ENCODE measurements at places on chromosomes 2 and 18.

DNA sequence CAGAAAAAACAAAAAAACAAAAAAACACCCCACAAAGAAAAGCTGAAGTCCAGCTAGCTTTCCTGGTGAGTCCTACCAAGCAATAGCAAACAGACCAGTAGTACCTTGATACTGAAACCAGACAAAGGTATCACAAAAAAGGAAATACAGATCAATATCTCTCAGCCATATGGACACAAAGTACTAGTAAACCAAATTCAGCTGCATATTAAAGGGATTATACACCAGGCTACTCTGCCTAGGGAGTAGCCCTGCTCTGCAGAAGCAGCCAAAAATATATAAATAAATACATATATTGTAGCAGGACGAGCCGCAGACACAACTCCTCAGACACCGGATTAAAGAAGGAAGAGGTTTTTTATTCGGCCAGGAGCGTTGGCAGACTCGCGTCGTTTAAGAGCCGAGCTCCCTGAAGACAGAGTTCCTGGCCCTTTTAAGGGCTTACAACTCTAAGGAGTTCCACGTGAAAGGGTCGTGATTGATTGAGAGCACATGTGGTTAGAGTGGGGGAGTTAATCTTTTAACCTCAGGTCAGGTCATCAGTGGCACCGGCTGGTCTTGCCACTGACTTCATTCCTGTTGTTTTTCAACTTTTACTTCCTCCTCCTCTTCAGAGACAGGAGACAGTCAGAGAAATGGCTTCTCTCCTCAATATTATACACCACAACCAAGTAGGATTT, 38.4 kb upstream of the DTNB start:
- DNase-seq: no peak

- no peak for DNase-seq
Measured at GRCh38 chr18:50232419-50232818, 33.9 kb downstream of the CFAP53 start.

DNA sequence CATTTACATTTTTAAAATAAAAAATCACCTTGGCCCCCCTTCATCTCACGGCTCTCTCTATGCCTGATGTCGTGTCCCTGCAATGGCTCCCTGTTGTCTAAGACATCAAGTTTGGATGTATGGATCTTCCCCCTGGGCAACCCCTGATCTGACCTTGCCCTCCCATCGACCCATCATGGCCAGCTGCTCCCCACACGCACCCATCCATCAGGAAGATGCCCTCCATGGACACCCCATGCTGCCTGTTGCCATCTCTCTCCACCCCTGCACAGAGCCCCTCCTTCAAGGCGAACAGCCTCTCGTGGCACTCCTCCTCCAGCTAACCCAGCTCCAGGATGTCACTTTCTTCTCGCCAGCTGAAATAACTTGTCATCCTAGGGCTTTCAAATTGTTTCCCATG, 59.5 kb downstream of the DPYSL5 start:
- DNase-seq: no peak

- peak; percentile 83 for DNase-seq
Measured at GRCh38 chr2:191247381-191248057, 2.3 kb downstream of the MYO1B start.

GRCh38 chr18:48832938-48833700, 117.6 kb downstream of the SMAD7 start:
- DNase-seq: no peak

DNA sequence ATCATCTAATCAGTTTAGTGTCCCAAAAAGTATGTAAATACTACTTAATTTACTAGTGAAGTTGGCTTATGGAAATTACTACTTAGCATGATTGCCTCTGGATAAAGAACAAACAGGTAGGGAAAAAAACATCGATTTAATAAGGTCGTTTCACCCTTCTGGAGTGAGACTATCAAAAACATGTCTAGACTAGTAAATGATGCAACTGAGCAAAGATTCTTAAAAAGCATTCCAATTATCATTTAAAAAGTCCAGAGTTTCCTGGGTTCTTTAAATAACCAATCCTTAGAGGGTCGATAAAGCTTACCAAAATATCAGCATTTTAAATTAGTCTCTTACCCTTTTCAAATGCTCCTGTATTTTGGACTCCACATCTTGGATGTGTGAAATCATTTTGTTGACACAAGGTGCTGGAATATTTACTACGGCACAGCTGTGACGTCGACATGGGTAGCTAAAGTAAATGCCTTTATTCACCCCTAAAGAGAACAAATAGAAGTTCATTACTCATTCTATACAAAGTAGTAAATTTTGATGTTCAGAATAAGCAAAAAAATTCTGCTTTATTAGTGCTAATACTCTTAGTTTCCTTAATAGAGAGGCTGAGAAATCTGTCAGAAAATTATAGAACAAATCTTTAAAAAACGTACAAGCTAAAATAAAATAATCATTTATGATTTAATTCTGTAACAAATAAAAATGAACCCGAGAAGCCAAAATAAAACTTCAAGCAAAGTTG, 70.6 kb downstream of the CCDC178 start:
- no peak for DNase-seq

GRCh38 chr2:70926042-70926441, 9.7 kb upstream of the ATP6V1B1 start:
- DNase-seq: no peak
